ENCODE measurements at places on chromosomes 3 and 15.
A peak's percentile ranks its signal among the peaks of the same experiment; 100 is the strongest.

GRCh38 chr3:117842086-117842485, 1132.5 kb downstream of the TUSC7 start:
- DNase-seq: no peak

GRCh38 chr15:100078511-100079220, 263.1 kb downstream of the ADAMTS17 start:
- no peak for DNase-seq

DNA sequence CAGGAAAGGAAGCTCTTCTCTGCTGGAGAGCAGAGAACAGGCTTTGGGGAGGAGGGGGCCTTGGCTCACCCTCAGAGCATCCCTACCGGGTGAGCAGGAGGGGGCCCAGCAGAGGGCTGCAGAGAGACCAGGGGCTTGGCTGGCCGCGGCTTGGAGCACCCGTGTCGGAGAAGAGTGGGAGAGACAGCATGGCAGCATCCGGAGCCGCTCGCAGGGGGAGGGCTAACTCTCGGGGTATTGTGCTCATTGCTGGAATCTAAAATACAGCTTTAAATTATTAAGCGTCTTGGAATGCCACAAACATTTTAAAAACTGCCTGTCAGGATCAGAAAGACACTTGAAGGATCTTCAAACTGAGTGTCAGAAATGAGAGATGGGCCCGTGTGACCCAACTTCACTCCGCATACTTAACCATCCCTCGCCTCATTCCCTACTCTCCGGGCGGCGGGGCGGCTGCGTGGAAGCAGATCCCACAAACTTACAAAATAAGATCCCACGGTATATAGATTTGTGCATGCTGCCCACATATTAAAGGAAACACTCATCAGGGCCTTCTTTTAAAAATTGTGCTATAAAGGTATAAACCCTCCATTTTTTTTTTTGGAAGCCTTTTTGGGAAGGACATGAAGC, 53.9 kb downstream of the EIF4E3 start:
- DNase-seq: no peak

- no peak for DNase-seq
Measured at GRCh38 chr3:69787436-69788168, 48.3 kb downstream of the MITF start.

DNA sequence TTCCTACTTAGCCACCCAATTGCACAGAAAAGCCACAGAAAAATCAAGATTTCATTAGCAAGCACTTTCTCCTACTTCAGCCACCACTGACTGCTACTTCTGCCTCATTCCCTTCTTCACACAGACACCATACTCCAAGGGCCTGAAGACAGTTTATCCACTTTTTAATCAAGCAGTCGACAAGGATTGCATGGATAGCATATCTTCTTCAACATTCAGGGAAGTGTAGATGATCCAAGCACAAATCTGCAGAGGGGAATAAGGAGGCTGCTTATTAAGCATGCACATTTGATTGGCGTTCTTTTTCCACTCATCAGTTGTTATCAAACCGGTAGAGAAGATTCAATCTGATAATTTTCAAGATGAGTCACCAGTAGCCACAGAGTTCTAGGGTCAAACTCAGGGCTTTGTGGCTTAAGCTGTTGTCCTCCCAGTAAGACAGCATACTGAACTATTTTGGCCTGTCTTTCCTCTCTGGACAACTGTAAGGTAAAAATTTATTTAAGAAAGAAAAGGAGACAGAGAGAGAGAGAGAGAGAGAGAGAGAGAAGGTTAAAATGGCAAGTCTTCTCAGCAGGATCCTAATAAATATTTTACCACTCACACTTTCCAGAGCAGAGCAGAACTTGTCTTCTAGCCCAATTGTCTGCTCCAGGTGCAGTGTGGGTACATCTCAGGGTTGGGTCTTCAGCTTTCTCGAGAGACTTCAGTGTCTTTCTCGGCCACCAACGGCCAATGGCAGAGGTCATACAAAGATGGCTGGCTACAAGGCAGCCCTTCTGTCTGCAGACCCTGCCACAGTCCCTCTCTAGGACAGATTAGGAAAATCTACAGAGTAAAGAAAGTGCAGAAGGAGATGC, 80.6 kb upstream of the BHLHE40 start:
- DNase-seq: no peak

- DNase-seq: peak; percentile 50
Measured at GRCh38 chr3:29324180-29324651, 43.3 kb downstream of the RBMS3 start.

GRCh38 chr3:145490088-145491048, 670.6 kb downstream of the PLOD2 start:
- DNase-seq: no peak

- DNase-seq: no peak
Measured at GRCh38 chr3:45127130-45127822, 18.9 kb downstream of the CDCP1 start.

GRCh38 chr15:67884009-67884408, 44.2 kb upstream of the RNU6-1 start:
- no peak for DNase-seq

DNA sequence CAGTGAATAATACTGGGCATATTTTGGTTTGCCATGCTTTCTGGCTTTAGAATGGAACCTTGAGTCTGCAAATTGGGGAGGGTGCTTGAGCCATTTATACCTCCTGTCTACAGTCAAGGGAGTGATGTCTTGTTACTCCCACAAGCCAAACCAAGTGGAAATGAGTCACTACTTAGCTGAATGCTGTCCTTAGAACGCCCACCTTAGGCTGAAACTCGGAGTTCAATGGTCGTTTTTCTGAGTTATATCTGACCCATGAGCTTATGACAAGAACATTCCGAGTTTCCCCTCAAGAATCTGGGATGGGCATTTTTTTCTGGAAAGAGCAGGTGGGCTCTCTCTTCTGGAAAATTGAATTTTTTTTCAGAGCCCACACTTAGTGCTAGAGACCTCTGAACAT, 17.4 kb upstream of the CLDN18 start:
- DNase-seq: no peak

DNA sequence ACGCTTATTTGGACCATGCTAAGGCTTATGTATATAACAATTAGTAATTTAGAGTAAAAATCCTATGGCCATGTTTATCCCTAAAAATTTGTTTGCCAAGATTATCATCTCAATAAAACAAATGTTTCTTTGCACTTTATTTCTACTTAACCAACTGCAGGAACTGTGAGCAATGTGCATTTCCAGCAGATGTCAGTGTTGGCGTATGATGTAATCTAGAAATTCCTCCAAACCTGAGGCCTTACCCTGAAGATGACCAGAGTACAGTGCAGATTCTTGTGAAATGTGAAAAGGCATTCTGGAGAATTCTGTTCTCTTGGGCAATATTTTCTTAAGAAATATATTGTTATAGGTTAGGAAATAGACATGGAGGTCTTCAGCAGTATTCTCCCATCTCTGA, 205.9 kb downstream of the MBNL1 start:
- no peak for DNase-seq

DNA sequence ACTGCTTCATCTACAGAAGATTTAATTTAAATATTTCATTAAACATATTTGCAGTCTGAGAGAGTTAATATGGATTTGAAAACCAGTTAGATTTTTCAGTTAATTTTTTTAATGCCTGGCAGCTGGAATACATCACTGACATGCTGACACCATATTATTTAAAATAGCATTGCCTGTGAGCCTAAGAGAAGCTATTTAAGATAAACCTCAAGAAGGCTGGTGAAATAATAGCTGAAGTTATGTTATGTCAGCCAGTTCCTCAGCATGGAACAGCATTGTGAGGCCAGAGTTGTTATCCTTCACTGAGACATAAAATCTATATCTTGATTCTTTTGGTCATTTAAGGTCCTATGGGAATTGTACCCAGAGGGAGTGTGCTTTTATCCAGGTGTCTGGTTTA, 705.2 kb downstream of the NAALADL2 start:
- no peak for DNase-seq

DNA sequence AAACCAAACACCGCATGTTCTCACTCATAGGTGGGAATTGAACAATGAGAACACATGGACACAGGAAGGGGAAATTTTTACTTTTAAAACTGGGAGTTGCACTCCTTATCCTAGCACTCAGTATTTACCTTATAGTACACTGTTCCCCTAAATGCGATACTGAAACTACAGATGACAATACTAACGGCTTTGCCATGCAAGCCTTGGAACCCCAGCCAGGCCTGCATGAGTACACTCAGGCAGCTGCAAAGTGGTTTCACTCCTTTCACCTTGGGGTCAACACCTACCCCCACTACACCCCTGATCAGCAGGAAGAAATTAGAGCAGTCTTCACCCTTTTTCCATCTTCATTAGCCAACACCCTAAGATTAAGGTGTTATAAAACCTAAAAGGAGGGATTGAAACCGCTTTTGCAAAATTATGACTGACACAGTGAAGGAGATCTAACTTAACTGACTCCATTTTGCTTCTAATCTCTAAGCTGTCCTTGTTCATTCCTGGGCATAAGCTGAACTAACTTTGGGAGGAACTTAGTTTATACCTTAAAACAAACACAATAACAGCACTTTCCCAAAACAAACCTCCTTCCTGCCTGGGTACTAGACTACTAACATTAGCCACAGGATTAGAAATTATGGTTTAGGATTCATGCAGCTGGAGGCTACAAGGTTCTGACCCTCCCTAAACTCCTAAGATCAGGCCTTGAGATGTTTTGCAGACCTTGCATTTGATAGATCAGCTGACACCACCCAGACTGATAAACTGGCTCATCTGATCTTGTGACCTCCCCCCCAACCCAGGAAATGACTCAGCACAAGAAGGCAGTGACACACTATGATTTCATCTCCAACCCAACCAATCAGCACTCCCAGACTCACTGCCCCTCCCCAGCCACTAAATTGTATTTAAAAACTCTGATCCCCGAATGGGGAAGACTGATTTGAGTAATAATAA, 452.1 kb upstream of the PPP2R3A start:
- DNase-seq: no peak

- DNase-seq: no peak
Measured at GRCh38 chr3:58041826-58042324, 33.7 kb downstream of the FLNB start.

DNA sequence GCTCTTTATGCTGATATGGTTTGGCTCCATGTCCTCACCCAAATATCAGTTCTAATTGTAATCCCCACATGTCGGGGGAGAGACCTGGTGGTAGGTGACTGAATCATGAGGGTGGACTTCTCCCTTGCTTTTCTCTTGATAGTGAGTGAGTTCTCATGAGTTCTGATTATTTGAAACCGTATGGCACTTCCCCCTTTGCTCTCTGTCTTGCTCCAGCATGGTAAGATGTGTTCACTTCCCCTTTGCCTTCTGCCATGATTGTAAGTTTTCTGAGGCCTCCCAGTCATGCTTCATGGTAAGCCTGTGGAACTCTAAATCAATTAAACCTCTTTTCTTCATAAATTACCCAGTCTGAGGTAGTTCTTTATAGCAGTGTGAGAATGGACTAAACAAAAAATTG, 107.6 kb downstream of the IMPG2 start:
- DNase-seq: no peak

- no peak for DNase-seq
Measured at GRCh38 chr3:57184526-57184925, 15.3 kb downstream of the HESX1 start.

- DNase-seq: peak; percentile 48
Measured at GRCh38 chr15:90680371-90680935, 36.7 kb upstream of the BLM start.

- no peak for DNase-seq
Measured at GRCh38 chr3:13135251-13135810, 62.1 kb upstream of the IQSEC1 start.

DNA sequence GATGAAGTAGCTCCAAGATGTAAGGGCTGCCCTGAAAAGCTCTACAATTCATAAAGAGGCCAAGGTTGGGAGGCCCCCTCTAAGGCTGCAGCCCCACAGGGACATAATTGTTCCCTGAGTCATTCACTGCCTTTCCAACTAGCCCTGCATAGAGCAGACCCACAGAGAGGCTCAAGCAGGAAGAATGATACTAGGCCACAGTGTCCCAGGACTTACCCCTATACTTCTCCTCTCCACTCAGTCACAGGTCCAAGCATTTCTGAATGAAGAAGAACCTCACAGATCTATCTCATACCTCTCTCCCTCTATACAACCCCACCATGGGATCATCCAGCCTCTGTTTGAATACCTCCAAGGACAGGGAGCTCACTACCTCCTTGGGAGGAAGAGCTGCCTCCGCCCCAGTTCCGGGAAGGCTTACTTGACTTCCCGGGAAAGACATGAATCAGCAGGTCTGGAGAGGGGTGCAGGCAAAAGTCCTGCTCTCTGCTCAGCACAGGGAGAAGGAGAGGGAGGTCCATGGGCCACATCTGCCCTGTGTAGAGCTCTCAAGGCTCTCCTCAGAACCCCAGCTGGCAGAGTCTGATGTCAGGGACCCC, 6.9 kb upstream of the SKIC8 start:
- no peak for DNase-seq

DNA sequence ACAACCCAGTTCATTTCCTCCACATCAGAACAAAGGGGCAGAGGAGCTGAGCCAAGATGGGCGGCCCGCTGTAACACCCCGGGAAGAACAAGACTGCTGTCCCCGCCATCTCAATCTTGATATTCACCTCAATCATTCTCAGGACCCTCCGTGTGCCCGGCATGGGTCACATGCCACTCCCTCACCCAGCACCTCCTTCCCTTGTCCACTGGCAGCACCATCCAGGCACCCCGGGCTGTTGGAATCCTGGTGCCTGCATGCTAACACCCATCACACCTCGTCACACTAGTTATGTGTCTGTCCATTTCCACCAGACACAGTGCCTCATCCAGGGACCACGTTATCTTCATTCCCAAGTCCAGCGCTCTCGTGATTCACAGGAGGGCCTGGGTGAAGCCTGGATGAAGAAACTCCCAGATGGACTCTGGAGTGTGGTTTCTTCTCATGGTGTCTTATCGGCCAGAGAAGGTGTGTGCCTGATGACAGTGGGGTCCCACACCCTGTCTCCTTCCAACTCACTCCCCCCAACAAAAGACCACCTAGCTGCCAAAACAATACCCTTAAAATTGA, 16.7 kb downstream of the MEGF11 start:
- DNase-seq: no peak

- DNase-seq: no peak
Measured at GRCh38 chr3:122590610-122591009, 13.2 kb downstream of the PARP15 start.

DNA sequence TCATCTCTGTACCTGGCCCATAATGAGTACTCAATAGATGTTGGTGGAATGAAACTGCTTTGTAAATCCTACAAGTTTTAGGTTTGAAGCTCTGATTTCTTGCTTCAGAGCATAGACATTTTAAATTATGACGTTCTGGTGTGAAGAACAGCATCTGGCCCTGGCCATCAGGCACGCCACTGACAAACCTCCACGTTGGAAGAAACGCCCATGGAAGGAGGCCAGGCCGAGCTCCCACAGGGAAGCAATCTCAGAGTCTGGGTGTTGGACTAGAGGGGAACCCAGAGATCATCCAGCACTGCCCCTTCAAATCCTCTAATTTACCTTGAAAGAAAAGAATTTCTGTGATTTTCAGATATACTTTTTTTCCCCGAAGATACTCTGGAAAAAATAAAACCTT, 328.1 kb upstream of the RGMA start:
- DNase-seq: peak; percentile 66

Measured in psoas muscle (tissue), 8 donors.